Chondrocyte (in vitro differentiated cells): ENCODE measurements at places on chromosomes 13 and 19. TPM values are rescaled to one million over a fixed set of nuclear protein-coding genes. Genes with fewer than 3 reads are reported as not detected.

Gene KLK15
- not detected in 3 replicates for total RNA-seq

Gene AP3D1
- total RNA-seq: 139 to 157 TPM (median 144 TPM) in 3 replicates

Gene ZNF100
- total RNA-seq: 4.5 to 6.6 TPM (median 5.4 TPM) in 3 replicates

Gene AP1M2
- total RNA-seq: 0.45 TPM in 1 of 3 replicates, not detected in the others

Gene PLVAP
- total RNA-seq: 0.22 to 0.44 TPM in 2 of 3 replicates, not detected in the other

Gene FAM124A
- total RNA-seq: 1.0 to 2.4 TPM (median 2.3 TPM) in 3 replicates

Gene KLF1
- not detected in 3 replicates for total RNA-seq

Gene ZNF146
- 62.2 to 69.0 TPM (median 63.8 TPM) in 3 replicates for total RNA-seq

Gene LGI4
- total RNA-seq: 0.46 to 2.2 TPM (median 1.3 TPM) in 3 replicates

Gene PET100
- 78.8 to 113 TPM (median 80.7 TPM) in 3 replicates for total RNA-seq

DNA sequence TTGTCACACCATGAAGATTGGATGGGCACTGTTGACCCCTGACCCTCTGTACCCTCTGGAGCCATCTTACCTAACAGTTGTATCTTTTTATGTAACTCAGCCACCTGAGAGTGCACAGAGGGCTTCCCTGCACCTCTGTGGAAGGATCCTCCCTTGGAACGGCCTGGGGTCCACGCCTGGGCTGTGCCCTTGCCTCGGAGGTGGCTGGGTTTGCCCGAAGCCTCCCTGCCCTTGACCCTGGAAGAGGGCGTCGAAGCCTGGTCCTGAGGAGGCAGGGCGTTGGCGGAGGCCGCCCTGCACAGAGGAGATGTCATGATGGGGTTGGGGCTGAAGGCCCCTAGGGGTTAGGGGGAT is 241 bp downstream of the ODAD3 start:
- DNase-seq: no peak
- H3K27me3 ChIP-seq: no peaks in the 10 kb centered on the region
- peak overlapping the region; percentile 96 for H3K27ac ChIP-seq
- H3K4me1 ChIP-seq: peaks cover 21% of the 10 kb centered on the region
- peak overlapping the region; percentile 100 for H3K4me3 ChIP-seq

DNA sequence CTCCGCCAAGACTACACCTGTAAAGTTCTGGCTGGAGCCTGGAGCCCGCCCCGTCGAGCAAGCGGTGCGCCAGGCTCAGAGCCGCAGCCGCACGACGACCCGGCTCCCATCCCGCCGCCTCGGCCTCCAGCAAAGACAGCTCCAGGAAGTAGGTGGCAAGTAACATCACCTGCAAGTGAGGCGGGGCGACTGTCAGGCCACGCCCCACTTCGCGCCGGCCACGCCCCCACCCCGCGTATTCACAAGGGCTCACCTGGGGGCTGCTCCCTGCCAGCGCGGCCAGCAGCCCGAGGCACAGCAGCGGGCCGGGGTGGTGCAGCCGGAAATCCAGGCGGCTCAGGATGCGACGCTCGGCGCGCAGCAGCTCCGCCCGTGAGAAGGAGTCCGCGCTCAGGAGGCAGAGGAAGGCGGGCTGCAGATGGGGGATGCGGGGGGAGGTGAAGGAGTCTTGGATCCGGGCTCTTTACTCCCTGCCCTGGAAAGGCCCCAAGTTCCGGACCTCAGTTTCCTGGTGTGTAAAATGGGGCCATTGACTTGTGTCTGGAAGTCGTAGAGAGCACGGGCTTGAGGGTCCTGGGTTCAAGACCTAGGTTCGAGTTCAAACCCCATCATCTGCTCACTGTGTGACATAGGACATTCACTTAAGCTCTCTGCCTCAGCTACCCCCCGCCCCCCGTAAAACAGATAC is 3.2 kb downstream of the CCNP start:
- peaks cover 14% of the 10 kb centered on the region for H3K27me3 ChIP-seq
- no peaks in the 10 kb centered on the region for H3K36me3 ChIP-seq
- no peak overlapping the region for H3K4me3 ChIP-seq
- H3K27ac ChIP-seq: no peak overlapping the region
- H3K4me1 ChIP-seq: peaks cover 18% of the 10 kb centered on the region

DNA sequence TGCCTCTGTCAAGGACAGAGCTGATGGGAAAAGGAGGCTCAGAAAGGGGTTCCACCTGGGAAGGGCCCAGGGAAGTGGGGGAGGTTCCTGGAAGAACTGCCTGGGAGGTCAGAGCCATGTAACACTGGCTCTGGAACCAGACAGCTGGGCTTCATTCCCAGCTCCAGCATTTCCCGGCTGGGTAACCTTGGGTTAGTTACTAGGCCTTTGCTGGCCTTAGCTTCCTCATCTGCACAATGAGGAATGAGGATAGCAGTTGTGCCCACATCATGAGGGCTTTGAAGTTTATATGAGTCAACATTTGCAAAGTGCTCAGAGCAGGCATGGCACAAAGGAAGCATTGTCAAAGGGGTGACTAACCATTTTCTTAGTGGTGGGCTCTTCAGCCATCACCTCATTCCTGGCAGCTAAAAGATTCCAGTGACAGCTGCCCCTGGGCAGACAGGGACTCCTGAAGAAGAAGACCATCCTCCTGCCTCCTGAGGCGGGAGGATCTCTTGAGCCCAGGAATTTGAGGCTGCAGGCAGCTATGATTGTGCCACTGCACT is 1.7 kb upstream of the DNAJB1 start:
- H3K36me3 ChIP-seq: peaks cover 18% of the 10 kb centered on the region
- H3K27ac ChIP-seq: peak overlapping the region; percentile 37
- peak overlapping the region; percentile 8 for H3K4me3 ChIP-seq
- DNase-seq: no peak
- no peaks in the 10 kb centered on the region for H3K27me3 ChIP-seq
- H3K4me1 ChIP-seq: peaks cover 28% of the 10 kb centered on the region

DNA sequence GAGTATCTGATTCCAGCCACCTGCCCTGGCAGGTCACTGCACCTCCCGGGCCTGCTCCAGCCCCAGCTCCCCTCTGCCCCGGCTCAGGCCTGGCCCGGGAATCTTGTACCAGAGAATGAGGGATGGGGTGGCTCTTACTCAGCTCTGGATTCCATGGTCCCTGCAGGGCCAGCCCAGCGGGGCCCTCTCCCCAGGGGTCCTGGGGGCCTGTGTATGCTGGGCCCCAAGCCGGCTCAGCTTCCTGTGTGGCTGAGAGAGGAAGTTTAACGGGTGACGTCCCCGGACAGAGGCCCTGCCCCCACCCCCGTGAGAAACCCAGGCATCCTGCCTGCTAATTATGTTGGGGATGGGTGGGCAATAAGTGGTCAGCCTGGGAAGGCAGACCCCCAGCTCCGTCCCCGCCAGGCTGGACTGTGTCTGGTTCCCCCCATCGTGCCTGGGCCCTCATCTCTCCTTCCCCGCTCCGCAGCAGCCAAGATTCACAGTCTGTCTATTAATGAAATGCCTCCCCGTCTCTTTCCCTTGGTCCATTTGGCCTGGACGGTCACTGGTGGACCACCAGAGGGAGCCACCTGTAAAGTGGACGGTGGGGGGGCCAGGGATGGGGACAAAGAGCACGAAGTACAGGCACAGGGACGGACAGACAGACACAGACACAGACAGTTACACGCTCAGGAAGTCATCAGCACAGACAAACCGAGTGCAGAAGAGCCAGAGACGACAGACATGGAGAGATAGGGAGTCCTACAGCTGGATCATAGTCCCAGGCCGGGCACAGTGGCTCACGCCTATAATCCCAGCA is at the start of gene DENND1C:
Gene DENND1C, minus strand, starts transcription at position 247 of the 802 bp plus-strand sequence. Its CDS starts 92 bp downstream, at position 155.
- no peaks in the 10 kb centered on the region for H3K27me3 ChIP-seq
- DNase-seq: no peak
- no peak within 1 kb of the TSS for H3K27ac ChIP-seq
- no peaks in the 10 kb centered on the region for H3K4me1 ChIP-seq

- no peaks in the 10 kb centered on the region for H3K27me3 ChIP-seq
- H3K36me3 ChIP-seq: no peaks in the 10 kb centered on the region
- H3K27ac ChIP-seq: no peak overlapping the region
Measured at GRCh38 chr19:54612428-54612827, 17.9 kb upstream of the LILRB1 start.

DNA sequence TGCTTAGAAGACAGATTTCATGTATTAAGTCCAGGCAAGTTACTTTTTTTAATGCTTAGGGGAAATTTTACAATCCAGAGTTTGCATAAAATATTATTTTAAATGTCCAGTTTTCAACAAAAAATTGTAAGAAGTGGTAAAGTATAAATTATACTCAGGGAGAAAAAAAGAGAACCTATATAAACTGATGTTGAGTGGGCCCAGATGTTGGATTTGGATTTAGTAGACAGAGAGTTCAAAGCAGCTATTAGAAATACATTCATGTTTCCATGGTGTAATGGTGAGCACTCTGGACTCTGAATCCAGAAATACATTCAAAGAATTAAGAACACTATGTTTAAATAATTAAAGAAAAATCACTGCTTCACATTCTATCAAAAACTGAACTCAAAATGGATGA is 349.9 kb upstream of the ZNF507 start:
- H3K4me3 ChIP-seq: no peak overlapping the region
- H3K36me3 ChIP-seq: no peaks in the 10 kb centered on the region

DNA sequence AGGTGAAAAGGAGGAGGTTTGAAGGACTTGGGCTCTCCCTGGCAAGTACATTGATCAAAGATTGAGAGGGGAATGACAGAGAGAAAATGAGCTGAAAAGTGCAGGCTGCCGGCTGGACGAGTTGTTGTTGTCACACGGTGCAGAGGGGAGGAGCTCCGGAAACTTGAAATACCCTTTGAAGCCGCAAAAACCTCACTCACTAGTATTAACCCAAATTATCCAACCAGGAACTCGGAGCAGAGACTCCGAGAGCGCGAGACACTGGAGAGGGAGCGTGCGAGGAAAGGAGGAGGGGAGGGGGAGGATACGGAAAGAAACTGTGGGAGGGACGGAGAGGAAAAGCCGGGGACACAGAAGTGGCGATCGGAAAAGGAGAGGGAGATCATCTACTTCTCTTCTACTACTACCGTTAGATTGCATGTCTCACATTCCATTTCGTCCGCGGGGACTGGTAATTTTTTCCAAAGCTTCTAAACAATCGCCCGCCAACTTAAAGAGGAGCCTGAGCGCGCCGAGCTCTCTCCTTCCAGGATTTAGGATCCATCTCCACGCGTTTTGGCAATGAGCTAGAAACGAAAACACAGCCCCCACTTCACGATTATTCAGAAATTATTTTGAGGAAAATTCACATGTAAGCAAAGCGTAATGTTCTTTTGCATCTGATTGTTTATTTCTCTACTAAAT is at the start of gene DACH1:
Gene DACH1, minus strand, starts transcription at position 74 of the 684 bp plus-strand sequence.
- peak within 1 kb of the TSS; percentile 57 for H3K27ac ChIP-seq
- H3K27me3 ChIP-seq: peaks cover 66% of the 10 kb centered on the region
- no peaks in the 10 kb centered on the region for H3K36me3 ChIP-seq
- no peak for DNase-seq

- no peak for DNase-seq
- no peaks in the 10 kb centered on the region for H3K27me3 ChIP-seq
- H3K27ac ChIP-seq: peak overlapping the region; percentile 1
- H3K36me3 ChIP-seq: peaks cover 3% of the 10 kb centered on the region
Measured at GRCh38 chr13:42110410-42111155, 62.1 kb downstream of the DGKH start.

DNA sequence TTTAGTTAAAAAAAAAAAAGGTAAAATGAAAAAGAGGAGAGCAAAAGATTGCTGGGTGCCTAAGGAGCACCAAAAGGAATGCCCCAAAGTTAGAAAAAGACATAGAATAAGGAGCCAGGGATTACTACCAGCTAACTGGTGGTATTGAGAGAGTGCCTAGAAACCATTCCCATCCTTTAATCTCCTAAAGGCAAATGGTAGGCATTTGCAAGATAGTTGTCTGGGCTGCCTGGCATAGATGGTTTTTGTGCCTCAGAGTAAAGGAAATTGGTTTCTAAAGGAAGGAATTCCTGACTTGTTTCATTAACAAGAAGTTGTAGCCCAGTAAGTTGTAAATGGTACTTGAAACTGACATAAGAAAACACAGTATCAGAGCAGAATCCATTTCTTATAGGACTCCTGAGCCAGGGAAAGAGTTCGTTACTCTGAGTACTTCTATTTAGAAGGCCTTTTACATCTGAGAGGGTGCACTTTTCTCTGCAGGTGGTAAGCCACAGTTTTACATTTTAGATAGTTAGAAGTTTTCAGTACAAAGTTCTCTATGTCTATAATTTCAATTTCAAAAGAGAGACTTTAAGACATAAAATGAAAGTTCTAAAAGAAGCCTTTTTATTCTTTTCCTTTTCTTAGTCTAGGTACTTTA is 92.6 kb downstream of the OLFM4 start:
- no peaks in the 10 kb centered on the region for H3K4me1 ChIP-seq
- H3K36me3 ChIP-seq: no peaks in the 10 kb centered on the region
- no peak for DNase-seq
- H3K27ac ChIP-seq: no peak overlapping the region

GRCh38 chr13:36915106-36915505 is 4.9 kb downstream of the SMAD9 start:
- peaks cover 25% of the 10 kb centered on the region for H3K4me1 ChIP-seq
- H3K27me3 ChIP-seq: no peaks in the 10 kb centered on the region
- no peak overlapping the region for H3K27ac ChIP-seq
- no peak for DNase-seq
- H3K36me3 ChIP-seq: no peaks in the 10 kb centered on the region
- no peak overlapping the region for H3K4me3 ChIP-seq

- H3K36me3 ChIP-seq: peaks cover 30% of the 10 kb centered on the region
- H3K27me3 ChIP-seq: no peaks in the 10 kb centered on the region
- no peak for DNase-seq
- H3K27ac ChIP-seq: no peak overlapping the region
Measured at GRCh38 chr13:27097691-27098090, 73.9 kb downstream of the USP12 start.

- no peak for DNase-seq
- H3K27ac ChIP-seq: no peak overlapping the region
- peaks cover 4% of the 10 kb centered on the region for H3K4me1 ChIP-seq
- H3K4me3 ChIP-seq: no peak overlapping the region
Measured at GRCh38 chr13:28313579-28313978, 175.2 kb downstream of the PAN3 start.

DNA sequence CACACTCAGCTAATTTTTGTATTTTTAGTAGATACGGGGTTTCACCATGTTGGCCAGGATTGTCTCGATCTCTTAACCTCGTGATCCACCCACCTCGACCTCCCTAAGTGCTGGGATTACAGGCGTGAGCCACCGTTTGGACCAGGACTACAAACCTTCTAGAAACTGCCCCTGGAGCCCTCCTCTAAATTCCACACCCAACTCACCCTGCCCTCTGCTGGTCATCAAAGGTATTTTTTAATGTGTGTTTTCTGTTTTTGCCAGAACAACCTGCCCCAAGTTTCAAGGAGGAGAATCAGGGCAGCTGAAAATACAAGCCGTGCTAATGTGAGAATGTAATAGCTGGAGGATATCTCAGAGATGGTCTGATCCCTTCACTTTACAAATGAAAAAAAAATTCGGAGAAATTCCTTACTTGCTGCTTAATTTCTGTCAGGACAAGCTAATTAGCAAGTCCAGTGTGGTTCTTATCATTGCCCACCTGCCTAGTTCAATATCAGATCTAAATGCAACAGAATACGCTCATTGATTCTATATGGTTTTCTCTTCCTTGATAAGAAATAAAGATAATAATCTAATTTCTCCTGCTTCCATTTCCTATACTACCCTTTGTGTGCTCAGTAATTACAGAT is 4.1 kb downstream of the ATP8A2 start:
- no peak overlapping the region for H3K4me3 ChIP-seq
- DNase-seq: no peak
- H3K36me3 ChIP-seq: no peaks in the 10 kb centered on the region
- H3K27me3 ChIP-seq: peaks cover 47% of the 10 kb centered on the region
- no peak overlapping the region for H3K27ac ChIP-seq
- H3K4me1 ChIP-seq: peaks cover 3% of the 10 kb centered on the region
